ENCODE measurements at places on chromosomes 1 and 21.

DNA sequence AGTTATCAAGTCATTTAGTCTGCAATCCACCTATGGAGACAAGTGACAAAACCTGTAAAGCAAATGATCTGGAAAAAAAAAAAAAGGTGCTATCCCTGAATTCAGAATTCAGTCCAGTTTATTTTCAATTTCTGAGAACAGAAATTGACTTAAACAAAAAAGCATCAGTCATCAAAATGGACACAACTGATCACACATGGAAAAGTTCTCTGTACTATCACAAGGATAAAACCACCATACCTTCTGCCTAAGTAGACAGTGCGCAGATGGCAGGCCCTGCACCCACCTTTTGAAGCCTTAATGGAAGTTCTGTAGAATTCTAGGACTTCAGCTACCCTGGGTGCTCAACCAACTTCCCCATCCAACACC lies 3.5 kb downstream of the PABPC4 start:
- DNase-seq = no peak

DNA sequence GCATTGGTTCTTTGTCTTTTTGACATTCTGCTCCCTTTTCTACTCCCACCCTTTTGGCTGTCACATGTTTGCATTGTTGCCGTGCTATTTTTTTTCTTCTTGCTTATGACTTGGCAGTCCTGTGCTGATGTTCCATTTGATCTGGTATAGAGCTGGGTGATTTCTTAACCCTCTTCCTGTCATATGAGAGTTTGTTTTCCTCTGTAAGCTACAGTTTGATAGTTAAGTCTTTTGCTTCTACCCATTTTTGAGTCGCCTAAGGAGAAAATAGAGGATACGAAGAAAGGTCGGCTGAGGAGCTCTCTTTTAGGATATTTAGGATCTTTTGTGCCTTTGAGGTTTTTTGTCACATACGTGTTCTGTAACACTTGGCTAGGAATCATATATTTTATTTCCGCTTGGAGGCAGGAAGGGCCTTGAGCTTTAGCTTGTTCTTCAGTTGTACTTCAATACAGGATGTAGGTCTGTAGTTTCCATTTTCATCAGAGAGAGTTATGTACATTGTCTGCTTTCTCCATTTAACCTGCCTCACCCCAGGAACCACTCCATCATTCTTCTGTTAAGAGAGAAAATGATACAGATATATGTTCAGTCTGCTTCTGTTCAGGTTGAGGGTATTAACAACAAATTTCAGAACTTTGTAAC lies 150.7 kb downstream of the BACH1 start:
- no peak for DNase-seq

DNA sequence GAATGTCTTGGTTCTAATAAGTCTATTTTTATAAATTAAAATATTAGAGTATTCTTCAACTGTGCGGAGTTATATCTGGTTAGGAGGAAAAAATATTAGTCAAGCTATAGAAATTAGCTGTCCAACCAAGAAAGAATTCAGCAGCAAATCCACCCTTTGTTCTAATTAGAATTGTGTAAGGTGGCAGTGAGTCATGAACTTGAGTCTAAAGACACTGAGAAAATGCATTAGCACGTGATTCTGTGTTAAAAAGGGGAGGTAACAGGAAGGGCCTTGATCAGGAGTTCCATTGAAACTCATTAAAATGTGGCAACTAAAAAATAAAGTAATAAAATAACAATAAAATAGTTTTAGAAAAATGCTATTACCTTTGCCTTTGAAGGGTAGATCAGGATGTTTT lies 398.2 kb upstream of the RGS18 start:
- DNase-seq = no peak

DNA sequence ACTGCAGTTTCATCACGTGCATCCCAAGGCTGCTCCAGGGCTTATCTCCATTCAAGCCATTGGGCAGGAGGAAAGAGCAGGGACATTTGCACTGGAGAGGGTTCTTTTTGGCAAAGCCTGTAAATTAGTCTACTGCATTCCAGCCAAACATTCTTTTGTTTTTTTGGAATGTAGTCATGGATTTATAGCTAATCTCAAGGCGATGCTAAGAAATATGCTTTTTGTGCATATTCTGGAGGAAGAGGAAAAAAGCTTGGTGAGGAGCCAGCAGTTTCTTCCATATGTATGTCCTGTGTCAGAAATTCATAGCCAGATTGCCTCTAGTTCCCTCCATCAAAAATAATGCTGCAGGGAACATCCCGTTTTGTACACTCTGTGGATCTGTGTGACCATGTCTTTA lies 221.4 kb downstream of the BACH1 start:
- no peak for DNase-seq

DNA sequence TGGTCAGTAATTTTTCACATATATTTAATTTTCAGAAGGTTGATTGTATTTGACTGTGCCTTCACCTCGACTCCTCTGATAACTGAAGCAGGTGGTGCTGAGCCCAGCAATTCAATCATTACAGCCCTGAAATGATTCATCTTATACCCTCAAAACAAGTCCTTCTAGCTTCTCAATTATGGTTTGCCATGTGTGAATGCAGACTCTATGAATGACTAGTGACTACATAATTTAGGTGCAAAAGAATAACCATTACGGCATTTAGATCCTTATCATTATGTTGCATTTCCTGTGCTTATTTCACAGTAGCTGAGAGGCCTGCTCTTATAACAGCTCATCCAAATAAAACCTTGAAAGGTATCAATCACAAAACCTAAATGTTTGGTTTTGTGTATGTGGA lies 54.0 kb upstream of the COL11A1 start:
- no peak for DNase-seq

- DNase-seq = no peak
Measured at GRCh38 chr1:6508154-6508815, 16.8 kb upstream of the PLEKHG5 start.

DNA sequence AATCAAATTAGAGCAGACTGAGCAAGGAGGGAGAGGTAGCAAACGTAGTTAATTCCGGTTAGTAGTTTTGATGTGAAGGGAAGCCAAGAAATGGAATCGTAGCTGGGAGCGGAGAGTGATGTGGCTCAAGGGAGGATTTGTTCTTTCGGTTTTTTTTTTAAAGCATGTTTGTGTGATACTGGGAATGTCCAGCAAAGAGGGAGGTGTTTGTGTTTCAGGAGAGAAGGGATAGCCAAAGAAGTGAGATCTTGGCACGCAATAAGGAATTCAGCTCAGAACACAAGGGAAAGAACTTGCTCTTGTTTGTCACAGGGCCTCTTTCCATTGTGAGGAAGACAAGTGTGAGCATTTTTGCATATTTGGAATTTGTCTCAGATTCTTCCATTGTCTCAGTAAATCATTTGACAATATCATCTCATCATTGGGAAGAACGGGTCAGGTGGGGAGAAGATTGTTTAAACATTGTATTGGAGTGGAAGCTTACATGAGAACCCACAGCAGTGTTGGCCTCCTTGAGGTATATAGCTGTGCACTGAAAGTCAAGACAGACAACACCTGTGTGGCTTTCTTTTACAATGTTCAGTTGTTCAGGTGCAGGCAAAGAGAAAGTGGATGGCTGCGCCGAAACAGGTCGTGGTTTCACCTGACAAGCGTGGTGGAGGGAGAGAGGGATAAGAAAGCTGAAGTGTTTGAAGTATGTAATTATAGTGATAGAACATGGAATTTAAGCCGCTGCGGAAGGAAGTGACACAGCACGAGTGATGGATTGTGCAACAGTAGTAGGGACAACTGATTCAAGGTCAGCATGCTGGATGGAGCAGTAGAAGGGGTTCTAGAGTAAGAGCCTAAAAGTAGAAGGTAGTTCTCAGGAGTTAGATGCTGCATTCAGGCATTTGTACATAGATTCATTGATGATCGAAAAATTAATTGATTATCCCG lies 25.4 kb downstream of the FMN2 start:
- no peak for DNase-seq

DNA sequence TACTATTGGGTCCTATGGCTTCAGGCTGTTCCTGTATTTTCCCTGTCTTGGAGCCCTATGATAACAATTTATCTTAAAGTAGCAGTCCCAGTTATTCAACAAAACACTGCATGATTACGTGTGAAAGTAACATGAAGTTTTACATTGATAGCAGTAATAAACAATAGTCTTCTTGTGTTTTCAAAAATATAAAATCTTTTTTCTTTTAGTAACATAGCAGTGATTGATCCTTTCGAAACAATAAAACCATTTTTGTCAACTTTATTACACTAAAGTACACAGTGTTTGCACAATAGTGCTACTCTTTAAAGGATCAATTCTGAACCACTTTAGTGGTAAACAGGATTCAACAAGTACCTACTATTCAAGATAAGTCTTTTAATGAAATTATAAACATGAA lies 90.6 kb downstream of the GPATCH2 start:
- DNase-seq = no peak

GRCh38 chr1:156676114-156676819 lies 940 bp downstream of the NES start:
- no peak for DNase-seq

DNA sequence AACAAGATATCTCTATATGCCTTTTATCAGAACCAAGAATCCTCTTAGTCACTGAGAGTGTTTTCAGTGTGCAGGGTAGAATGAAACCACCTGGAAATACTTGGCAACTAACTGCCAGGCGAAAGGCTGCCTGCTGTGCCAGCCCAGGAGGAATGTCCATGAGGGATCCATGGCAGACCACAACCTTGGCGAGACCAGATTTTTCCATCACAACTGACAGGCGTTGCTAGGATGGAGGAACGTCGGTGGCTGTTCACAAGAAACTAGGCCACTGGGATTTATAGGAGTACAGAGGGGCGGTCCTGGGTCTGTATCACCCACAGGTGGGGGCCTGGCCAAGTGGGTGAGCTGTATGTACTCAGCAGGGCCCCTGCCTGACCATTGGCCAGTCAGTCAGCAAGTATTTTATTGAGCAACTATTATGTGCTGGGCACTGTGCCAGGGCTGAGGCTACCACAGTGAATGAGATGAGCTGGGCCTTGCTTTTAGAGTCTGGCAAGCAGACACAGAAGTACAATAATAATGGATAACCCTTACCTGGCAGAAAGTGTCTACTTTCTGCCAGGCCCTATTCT lies 199.4 kb downstream of the FOXD2 start:
- DNase-seq = no peak

GRCh38 chr21:17651526-17651925 lies 38.8 kb upstream of the BTG3 start:
- no peak for DNase-seq

GRCh38 chr1:29202053-29202452 lies 20.4 kb upstream of the SRSF4 start:
- DNase-seq = no peak

- DNase-seq = no peak
Measured at GRCh38 chr1:50684185-50684584, 260.9 kb upstream of the DMRTA2 start.

DNA sequence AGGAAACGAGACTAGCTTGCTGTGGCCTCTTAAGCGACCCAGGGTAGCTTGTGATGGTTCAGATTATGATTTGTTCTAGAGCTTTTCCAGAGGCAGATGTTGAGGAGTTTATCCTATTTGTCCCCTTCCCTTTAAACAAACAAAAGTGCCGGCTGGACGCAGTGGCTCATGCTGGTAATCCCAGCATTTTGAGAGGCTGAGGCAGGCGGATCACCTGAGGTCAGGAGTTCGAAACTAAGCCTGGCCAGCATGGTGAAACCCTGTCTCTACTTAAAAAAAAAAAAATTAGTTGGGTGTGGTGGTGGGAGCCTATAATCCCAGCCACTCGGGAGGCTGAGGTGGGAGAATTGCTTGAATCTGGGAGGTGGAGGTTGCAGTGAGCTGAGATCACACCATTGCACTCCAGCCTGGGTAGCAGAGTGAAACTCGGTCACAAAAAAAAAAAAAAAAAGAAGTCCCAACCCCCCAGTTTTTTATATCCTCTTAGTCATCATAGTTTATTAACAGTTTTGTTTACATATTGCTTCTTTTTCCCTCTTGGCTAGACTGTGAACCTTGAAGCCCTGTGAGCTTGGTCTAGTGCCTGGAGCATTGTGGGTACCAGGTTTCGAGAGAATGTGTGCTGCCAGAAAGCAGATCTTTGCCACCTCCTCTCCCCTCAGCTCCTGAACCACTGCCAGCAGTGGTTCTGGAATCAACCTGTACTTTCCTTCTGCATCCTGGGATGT lies 29.8 kb downstream of the MAPKAPK2 start:
- peak; percentile 82 for DNase-seq

DNA sequence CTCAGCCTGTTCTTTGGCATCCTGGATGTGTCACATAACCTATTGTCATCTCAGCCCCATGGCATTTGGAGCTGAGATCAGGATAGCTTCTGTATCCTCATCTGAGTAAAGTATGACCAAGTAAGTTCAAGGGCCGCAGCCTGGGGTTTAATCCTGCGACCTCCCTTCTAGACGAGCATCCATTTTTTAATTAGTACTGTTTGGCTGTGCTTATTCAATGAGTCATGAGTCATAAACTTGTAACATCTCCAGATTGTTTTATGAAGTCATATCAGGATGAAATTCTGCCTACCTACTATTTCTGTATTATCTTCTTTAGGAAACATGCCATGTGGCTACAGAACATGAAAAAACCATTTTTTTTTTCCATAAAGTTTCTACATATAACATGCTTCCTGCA lies 119.1 kb downstream of the ERG start:
- no peak for DNase-seq

DNA sequence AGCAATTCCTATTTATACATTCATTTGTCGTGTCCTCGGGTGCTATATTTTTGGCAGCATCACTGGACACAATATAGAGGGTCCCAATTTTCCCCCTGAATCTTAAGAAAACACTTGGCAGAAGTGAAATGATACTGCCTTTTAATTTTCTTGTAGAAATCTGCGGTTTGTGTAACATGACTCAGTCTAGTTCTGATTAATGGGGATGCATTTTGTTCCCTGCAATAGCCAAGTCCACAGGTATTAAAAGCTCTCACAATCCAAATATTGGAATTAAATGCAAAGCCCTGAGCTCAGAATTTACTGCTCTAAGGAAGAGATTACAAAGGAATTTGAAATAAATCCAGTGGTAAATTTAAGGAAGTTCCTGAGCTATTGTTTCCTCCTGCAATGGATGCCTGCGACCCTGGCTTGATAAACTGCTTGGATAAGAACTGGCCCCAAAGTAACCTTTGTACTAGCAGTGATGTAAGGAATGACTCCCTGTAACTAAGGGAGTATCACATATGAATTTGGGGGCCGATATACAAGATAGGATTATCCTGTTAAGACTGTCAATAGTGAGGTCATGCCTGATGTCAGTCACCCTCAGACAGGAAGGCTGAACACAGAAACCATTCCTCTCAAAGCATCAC lies 349.7 kb upstream of the C1orf87 start:
- DNase-seq = no peak

- peak; percentile 75 for DNase-seq
Measured at GRCh38 chr1:245411245-245412036, 256.7 kb downstream of the KIF26B start.

- DNase-seq = no peak
Measured at GRCh38 chr21:42258885-42259407, 40.0 kb downstream of the ABCG1 start.

DNA sequence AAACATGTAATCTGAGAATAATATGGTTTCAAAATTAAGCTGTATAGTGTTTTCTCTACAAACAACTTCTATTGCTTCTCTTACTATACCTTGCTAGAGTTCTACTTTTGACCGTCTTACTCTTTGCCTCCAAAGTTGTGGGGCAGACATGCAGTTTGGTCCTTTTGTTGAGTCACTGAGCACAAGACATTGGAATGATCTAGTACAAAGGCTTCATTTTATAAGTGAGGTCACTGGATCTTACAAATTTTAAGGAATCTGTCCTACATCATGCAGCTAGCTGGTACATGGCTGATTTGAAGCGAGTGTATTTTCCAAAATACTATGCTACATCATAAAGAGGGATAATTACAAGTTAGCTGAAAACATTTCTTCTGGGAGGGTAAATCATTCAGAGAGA lies 28.8 kb downstream of the OR10J1 start:
- no peak for DNase-seq

- no peak for DNase-seq
Measured at GRCh38 chr1:209561532-209561931, 22.0 kb upstream of the CAMK1G start.

All from IMR-90 (cell line).